ENCODE measurements at places on chromosomes 6 and 20.

GRCh38 chr20:23955896-23956295, 32.7 kb downstream of the GGTLC1 start:
- no peak for DNase-seq

DNA sequence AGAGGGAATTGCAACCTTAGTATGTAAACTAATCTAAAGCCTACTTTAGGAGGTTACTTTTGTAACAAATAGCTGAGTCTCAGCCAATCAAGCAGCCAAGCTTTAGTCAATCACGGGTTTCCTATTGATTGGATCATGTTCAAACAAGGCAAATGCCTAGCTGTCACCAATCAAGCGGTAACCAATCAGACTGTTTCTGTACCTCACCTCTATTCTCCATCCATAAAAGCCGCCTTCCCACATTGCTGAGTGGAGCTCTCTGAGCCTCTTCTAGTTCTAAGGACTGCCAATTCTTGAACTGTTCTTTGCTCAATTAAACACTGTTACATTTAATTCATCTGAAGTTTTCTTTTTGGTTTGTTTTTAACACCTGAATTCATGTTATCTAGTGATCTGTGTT, 148.4 kb upstream of the BMP5 start:
- DNase-seq: no peak

- DNase-seq: peak; percentile 35
Measured at GRCh38 chr6:121794630-121795029, 359.2 kb downstream of the GJA1 start.

DNA sequence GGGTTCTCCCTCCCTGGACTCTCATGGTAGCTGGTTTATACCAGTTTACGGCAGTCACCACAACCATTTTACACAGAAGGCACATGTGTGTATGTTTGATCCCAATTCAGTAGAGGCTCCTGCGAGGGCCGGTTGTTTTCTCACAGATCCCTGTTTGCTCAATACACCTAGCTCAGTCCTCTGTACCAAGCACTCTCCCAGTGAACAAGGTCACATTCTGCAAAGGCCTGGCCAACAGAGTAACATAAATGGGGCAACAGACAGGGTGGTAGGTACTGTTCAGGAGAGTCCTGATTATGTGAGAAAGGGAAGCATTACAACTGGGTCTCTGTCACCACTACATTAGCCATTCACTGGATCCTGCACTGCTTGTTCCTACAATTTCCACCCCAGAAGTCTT, 84.4 kb downstream of the ELOVL5 start:
- no peak for DNase-seq

- DNase-seq: peak; percentile 9
Measured at GRCh38 chr6:151808371-151809241, 1.1 kb downstream of the ESR1 start.

DNA sequence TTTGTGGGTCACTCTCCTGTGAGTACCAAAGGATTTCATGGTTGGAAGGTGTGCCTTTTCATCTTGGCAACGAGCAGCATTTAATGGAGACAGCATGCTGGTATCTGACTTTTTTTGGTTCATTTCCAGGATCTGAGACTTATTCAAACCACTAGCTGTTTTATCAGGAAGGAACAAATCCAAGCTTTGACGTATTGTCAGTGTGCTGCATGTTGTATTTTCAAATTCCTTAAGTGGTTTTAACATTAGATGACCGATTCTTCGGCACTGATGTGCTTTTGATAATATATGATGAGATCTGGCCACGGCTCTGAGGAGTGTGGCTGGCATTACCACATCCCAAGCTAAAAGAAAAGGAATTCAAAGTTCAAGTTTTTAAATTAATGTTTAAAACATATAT, 6.4 kb downstream of the RMND1 start:
- DNase-seq: no peak

- DNase-seq: no peak
Measured at GRCh38 chr6:131107151-131107550, 28.1 kb upstream of the AKAP7 start.

DNA sequence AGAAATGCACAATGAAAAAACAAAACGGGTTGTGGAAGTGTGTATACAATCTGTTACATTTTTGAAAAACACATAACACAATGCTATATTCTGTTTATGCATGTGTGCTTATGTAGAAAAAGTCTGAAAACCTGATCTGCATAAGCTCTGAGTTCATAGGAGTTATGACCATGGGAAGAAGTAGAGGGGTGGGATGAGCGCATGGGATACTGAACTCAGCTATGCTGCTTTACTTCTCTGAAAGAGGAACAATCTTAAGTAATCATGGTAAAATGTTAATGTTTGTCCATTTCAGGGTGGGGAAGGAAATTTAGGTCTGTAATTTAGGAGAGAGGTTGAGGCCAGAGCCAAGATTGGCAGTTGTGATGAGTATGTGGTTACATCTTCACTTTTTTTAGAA, 126.8 kb downstream of the MTHFD1L start:
- no peak for DNase-seq

DNA sequence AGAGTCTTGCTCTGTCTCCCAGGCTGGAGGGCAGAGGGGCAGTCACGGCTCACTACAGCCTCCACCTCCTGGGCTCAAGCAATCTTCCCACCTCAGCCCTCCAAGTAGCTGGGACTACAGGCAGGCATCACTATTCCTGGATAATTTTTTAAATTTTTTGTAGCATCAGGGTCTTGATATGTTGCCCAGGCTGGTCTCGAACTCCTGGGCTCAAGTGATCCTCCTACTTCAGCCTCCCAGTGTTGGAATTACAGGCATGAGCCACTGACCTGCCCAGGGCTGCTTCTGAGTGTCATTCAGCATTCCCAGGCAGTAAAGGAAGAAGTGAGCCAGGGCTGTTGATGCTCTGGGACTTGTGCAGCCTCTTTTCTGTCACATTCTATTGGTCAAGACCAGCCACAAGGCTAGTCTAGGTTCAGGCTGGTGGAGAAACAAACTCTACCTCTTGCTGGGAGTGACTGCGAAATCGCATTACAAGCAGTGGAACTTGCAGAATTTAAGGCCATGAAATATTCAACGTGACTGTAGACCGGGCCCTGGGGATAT, 2.1 kb upstream of the ARFGEF2 start:
- DNase-seq: no peak

GRCh38 chr6:39341352-39341751, 18.9 kb upstream of the KCNK16 start:
- no peak for DNase-seq

- DNase-seq: peak; percentile 26
Measured at GRCh38 chr6:47478233-47479139, 897 bp downstream of the CD2AP start.

- no peak for DNase-seq
Measured at GRCh38 chr6:44942201-44942600, 385.9 kb upstream of the RUNX2 start.

DNA sequence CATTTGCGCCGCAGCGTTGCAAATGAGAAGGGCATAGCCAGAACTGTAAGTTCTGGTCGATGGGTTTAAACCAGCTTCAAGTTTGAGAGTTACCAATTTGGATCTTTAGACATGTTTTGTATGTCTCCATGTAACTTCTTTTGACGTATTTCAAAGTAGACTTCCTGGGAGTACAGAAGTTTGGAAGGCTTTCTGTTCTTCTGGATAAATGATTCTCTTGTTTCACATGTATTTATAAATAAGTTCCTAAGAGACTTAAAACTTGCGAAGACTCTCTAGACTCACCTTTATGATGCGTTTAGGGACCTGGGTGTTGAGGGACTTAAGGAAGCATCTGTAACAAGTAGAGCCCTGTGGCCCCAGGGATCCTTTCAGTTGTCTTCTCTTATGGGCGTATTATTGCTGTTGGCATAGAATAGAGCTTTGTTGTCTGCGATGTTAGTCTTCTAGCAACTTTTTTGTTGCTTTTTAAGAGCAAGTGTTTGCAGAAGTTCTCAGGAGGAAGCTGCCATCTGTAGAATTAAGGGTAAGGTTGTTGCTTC, 1.3 kb downstream of the CDYL start:
- peak; percentile 47 for DNase-seq

DNA sequence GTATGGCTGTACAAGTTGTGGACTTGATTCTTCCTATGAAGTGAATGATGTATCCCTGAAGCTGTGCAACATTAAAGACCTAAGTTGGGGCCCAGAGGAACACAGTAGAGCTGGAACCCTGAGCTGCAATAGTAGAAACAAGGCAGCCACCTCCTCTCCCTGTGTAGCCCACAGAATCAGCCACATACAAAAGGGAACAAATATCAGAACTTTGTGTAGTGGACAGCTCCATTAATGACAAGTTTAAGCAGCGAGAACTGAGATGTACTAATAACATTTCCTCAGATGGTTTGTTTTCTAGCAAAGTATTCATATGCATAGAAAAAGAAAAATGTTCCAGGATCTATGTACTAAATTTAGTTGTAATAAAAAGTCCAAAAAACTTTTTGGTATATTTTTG, 19.2 kb downstream of the PHACTR1 start:
- DNase-seq: no peak

GRCh38 chr6:154791556-154792317, 58.5 kb downstream of the SCAF8 start:
- DNase-seq: no peak

- no peak for DNase-seq
Measured at GRCh38 chr6:79719248-79719960, 88.3 kb downstream of the SH3BGRL2 start.

DNA sequence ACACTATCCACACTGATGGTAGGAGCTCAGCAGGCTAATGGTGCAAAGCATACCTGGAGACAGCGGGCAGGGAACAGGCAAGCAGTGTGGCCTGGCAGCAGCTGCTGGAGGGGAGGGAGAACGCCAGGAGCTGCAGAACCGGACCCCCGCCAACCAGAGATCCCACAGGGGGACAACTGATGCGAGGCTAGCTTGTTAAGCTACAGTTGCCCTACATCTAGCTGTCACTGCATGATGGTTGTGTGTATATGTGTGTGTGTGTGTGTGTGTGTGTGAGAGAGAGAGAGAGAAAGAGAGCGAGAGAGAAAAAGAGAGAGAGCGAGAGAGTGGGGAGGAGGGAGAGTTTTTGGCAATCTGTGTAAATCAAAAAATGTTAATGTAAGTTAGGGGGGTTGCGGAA, 69.7 kb upstream of the NHSL1 start:
- DNase-seq: no peak

DNA sequence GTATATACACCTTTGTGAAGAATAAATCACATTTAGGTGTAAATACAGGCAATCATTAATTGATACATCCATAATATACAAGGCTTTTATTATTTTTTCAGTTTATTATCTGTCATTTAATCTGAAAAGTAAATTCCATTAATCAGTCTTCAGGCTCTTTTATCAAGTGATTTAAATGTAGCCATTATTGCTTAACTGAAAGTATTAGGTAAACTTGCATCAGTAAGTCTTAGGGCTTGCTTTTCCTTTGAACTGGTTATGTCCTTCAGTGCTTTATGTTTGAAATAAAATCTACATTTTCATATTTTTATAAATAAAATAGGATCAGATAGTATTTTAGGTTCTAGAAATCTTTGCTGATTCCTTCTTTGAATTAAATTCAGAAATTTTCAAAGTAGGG, 4.1 kb downstream of the TPBG start:
- no peak for DNase-seq

- DNase-seq: no peak
Measured at GRCh38 chr20:45020236-45020886, 54.0 kb downstream of the STK4 start.

DNA sequence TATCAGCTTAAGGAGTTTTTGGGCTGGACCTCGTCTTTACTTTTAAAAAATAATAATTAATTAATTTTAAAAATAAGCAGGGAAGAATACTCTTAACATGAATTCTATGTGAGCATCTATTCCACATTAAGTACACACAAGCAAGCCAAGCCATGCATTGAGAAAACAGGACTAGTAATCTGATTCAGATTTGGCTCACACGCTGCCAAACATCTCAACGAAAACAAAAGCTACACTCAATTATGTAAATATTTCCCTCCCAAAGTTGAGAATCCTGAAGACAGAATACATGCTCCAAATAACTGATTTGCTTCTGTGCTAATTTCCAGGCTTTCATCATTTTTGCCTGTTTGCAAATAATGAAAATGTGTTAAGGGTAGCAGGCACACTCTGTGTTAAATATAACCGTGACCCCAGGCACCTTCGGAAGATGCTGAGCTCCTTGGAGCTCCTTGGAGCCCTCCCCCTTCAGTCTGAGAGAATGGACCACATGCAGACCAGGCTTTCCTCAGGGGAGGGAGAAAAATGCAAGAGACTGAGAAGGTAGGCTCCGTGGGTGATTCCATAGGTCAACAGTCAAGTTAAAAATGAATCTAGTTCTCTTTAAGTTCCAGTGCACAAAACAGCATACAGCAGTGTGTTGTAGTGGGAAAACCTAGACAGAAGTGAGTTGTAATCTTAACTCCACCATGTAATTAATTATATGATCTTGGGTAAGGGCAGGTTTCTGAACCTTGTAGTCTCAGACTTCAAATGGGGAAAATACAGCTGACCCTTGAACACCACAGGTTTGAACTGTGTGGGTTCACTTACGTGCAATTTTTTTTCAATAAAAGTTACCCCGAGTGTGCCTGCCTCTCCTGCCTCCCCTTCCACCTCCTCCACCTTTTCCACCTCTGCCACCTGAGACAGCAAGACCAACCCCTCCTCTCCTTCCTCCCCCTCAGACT, 161.3 kb upstream of the RREB1 start:
- DNase-seq: no peak

DNA sequence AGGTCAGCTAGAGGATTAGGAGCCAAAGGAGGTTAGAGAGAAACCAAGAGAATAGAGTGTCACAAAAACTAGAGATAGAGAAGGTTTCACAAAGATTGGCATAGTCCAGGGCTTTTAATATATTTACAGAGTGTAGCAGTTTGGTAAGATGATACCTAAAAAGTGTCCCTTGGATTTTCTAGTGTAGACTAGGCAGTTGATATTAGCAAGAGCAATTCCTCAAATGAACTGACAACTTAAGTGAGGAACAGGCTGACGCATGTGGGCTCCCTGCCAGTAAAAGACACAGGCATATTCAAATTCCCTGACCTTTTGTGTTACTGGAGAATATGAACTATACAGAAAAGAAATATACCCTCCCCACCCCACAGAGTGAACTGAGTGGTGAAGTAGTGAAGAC, 40.1 kb downstream of the VTA1 start:
- DNase-seq: peak; percentile 48

DNA sequence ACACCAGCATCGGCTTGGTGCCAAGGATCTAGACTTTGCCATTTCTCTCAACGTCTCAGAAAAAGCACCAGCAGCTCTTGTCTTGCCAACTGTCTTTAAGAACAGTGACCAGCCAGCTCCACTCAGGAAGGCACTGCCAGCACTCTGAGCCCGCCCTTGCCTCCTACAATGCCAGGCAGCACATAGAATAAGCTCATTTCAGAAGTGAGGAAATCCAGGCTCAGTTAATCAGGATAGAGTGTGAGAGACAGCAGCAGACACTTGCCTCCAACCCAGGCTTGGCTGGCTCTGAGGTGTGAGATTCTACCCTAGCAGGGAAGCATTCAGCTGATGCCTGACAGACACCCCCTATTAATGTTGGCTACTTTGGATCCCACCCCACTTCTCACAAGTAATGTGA, 4.3 kb upstream of the SYNDIG1 start:
- no peak for DNase-seq

- DNase-seq: no peak
Measured at GRCh38 chr6:49856282-49856681, 10.1 kb downstream of the CRISP1 start.

GRCh38 chr6:83430611-83431544, at the start of gene ME1:
Gene ME1, minus strand, starts transcription at chr6:83431051. Its CDS starts 97 bp downstream, at chr6:83430954.
- peak; percentile 18 for DNase-seq

GRCh38 chr6:111943726-111944125, 70.5 kb upstream of the FYN start:
- no peak for DNase-seq
